Stimulated activated CD4-positive, alpha-beta T cell treated with anti-CD3 and anti-CD28 coated beads, Interleukin-1b, Interleukin-23, amount 100 ng/mL, for 48 hours (primary cell): ENCODE measurements at places on chromosomes 2 and 18.
A peak's percentile ranks its signal among the peaks of the same experiment; 100 is the strongest.

GRCh38 chr2:150994076-150994475 lies 267.6 kb downstream of the RBM43 start:
- DNase-seq, result no peak

DNA sequence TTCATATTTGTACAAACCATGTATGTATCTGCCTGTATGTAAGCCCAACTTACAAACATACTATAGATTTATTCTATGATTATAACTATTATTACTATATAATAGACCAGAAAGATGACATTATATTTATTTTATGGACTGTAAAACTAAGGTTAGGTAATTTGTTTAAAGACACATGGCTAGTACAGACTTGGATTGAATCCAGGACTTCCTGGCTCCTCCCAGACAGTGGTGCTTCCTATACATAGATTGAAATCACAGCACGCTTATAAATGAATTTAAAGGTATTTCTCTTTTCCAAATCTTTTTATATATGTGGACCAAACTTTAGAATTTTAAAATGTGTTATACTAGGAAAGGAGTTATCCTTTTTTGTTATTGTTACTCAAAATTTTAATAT lies 151.6 kb upstream of the MYO3B start:
- DNase-seq, result no peak

DNA sequence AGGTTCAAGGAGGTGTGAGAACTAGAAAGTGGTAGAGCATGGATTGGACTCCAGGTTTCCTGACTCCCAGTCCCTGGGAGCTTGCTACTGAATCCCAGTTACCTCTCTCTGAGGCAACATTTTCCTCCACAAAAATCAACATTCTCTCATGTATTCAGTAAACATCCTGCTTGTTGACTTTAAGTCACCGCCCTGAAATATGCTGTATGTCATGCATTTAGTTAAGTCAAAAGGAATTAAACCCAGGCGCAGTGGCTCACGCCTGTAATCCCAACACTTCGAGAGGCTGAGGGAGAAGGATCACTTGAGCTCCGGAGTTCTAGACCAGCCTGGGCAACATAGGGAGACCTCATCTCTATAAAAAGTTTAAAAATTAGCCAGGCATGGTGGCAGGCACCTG lies 3.8 kb downstream of the MATN3 start:
- no peak for DNase-seq

DNA sequence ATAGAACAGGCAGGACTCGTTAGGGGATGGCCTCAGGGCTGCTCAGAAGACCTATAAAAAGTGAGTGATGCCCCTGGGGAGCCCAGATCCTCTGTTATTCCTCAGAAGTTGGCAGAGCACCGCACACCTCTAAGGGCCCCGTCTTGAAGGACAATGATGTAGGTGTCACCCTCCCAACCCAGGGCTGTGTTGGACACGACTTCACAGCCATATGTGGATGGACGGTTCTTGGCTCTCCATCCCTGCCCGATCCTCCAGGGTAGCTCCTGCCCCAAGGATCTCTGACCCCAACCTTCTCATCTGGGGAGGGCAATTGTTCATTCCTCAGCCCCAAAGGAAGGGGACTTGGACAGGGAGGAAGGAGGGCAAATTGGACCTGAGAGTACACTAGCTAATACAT lies 246.1 kb downstream of the DYSF start:
- no peak for DNase-seq

GRCh38 chr2:37829202-37829601 lies 95.9 kb upstream of the RMDN2 start:
- no peak for DNase-seq

- no peak for DNase-seq
Observed at GRCh38 chr2:74566076-74566753, 11.7 kb downstream of the DOK1 start.

GRCh38 chr2:160940699-160941098 lies 219.5 kb upstream of the TANK start:
- no peak for DNase-seq

DNA sequence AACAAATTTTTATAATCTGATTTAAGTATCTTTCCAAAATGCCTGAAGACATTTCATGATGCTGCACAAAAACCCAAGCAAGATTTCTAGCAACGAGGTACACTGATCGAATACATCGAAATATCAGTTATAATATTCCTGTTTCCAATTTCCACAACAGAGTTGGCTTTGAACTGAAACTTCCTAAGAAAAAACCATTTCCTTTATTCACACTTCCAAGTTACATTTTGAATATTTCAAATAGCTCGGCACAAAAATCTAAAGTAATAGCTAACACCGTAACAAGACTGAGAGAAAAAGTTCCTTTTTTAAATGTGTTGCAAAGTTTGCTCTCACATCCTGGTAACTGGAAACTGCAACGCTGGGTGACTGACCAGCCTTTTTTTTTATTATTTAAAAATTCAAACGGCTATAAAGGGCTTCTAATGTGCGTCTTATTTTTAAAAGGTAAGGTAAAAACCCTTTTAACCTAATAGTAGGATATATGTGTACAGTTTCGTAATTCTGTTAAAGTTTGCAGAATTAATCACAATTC lies 1.7 kb downstream of the HNRNPLL start:
- no peak for DNase-seq

DNA sequence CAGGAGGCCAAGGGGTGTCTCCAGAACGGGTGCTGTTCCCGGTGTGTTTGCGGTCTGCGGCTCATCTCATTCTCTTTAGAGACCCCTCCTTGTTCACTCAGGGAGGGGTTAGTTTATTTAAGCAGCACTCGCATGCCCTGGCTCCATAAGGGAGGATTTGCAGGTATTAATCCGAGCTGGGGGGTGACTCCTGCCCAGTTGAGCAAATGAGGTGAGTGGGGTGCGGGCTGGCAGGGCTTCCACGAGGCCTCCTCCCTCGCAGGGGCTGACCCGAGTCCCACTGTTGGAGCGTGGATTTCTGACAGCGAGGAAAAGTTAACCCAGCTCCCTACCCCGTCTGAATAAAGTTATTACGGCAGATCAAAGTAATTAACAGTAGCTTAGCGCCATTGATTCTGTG lies 371.8 kb upstream of the SALL3 start:
- DNase-seq, result no peak

- DNase-seq, result no peak
Observed at GRCh38 chr2:101972621-101973434, 18.9 kb upstream of the IL1R2 start.

DNA sequence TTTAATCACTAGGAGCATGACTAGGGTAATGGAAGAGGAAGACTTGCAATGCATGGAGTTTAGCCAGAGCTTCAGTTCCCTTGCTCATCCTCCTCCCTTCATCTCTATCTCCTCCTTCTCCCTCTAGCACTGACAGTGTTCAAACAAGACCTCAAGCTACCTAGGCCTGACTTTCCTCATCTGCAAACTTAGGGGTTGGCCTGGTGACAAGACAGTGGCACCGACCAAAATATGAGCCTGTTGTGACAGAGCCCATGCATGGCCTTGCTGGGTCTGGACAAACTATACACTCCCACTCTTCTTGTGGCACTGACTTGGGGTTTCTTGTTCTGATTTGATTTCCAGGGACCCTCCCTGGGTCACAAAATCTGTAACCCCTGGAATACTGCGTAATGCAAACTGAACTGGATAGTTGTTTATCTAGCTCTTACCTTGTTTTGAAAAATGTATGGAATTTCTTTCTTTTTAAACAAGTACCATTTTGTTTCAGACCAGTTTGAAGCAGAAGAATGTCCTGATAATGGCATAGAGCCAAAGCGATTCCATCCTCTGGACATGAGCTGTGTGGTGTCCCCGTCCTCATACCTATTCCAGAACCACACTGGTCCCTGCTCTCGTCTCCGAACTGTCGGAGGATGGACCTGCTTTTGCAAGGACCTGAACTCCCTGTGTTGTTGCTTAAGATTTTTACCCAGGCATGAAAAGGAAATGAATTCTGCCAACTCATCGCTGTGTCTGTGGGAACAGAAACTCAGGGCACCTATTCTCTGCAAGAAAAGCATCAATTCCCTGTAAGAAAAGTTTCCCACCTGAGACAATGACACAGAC lies 33.4 kb upstream of the PPP4R1 start:
- no peak for DNase-seq

DNA sequence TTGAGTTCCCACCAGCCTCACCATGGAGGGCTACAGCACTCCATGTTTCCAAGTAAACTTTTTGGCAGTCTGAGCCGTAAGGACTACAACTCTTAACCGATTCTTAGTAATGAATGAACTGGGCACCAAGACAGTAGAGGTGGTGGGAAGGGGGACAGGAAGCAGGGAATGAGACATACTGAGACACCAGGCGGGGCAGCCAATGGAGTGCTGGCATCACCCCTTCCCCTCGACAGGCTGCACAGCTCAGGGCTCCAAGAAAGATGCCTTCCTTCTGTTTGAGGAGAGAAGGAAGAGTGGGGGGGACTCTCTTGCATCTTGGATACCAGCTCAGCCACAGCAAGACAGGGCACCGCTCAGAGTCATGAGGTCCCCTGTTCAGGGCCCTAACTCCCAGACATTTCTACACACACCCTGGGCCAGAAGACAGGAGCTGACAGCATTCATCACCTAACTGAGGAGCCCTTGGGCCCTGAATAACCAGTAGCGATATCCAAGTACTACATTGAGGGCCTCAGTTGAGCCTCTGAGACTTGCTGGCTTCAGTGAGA lies 45.2 kb downstream of the USP34 start:
- no peak for DNase-seq

DNA sequence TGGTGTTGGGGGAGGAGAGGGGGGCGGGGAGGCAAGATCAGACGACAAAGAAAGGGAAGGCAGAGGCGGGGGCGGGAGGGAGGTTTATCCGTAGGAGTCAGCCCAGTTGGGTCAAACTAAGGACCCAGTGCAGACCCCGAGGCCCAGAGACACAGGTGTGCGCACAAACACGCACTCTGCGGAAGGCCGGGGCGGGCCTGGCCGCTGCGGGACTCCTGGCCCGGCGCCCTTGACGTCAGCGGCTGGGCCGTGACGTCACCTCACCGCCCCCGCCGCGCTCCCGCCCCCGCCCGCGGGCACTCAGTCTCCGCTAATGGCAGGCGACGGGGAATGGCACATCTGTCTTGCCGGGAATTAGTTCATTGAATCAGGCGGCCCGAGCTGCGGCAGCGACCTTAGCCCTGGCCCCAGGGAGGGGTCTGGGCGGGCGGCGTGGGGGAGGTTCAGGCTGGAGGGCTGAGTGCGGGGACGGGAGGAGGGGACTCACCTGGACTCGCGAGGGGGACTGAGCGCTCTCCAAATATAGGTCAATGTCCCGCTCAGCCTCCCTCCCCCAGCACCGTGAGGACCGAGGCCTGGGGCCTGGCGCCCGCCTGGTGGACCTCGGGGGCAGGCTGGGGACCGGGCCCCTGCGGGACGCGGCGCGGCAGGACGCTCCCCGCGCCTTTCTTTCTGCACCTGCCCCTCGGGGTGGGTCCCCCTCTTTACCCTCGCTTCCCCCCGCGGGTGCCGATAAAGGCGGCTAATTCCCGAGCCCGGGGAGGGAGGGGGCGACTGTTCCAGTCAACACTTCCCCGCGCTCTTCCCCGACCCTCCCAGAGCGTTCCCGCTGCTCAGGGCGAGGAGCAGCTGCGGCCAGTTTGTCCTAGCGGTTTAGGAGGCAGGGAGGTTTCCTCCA lies 15.5 kb upstream of the ECEL1 start:
- DNase-seq, result peak; percentile 18

DNA sequence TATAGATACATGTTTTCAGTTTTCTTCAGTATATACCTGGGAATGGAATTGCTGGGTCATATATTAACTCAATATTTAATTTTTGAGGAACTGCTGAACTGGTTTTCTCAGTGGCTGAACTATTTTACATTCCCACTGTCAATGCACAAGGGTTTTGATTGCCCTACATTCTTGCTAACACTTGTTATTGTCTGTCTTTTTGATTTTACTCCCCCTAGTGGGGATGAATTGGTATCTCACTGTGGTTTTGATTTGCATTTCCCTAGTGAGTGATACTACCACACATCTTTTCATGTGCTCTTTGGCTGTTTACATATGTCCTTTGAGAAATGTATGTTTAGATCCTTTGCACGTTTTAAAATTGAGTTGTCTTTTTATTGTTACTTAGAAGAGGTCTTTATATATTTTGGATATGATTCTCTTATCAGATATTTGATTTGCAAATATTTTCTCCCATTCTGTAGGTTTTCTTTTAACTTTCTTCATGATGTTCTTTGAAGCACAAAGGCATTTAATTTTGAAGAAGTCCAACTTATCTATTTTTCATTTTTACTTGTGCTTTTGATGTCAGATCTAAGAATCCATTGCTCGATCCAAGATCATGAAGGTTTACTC lies 36.2 kb downstream of the ASB1 start:
- DNase-seq, result no peak

GRCh38 chr2:195561116-195561921 lies 95.7 kb upstream of the SLC39A10 start:
- no peak for DNase-seq

DNA sequence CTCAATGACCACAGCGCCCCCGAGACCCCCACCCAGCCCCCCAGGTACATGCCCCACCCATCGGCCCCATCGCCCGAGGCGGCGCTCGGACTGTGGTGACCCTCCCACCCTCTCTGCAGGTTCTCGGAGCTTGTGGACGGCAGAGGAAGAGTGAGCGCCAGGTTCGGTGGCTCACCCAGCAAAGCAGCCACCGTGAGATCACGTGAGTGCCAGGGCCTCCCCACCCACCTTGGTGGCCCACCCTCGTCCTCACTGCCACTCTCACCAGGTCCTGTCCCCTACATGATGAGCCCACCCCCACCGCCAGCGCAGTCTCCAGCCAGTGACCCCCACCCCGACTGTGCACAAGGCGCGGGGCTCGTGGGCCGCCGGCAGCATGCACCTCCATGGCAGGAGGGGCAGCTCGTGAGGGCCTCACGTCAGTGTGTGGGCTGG lies 30.4 kb downstream of the MTERF4 start:
- no peak for DNase-seq

GRCh38 chr18:22841840-22842239 lies 91.3 kb upstream of the RBBP8 start:
- no peak for DNase-seq

- DNase-seq, result no peak
Observed at GRCh38 chr2:121376535-121377250, 91.7 kb upstream of the TFCP2L1 start.

DNA sequence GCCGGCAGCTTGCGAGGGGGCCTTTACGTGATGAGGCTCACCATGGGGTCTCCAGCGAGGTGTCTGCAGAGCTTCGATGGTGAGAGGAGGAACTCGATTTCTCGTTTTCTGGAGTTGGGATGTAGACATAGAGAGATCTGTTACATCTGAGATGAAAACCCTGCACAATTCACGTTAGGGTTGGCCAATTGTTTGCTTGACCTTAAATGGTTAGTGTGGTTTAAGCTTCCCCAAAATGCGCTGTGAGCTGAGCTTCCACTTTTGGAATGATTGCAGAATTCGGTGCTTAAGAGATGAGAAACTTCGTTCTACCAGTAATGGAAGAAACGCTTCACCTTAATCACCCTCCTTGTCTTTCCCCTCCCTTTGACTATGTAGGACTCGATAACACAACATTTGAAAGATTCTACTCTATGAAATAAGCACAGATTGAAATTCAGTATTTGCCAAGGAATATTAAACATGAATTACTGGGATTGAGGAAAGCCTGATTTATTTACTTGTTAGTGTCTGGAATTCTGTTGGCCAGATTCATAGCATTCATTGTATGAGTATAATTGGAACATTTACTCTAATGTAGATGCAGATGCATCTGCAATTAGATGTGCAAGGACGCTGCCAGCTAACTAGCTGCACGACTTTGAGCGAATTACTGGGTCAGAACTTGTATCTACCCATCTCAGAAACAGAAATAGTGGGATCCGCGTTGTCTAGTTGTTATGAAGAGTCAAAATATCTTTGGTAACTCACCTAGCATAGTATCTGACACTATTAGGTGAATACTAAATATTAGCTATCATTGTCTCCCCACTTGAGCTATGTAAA lies 1.6 kb upstream of the KLF7 start:
- DNase-seq, result peak; percentile 44

- no peak for DNase-seq
Observed at GRCh38 chr2:100780203-100781008, 39.5 kb upstream of the NPAS2 start.

GRCh38 chr2:199462956-199463692 lies 5.4 kb upstream of the SATB2 start:
- peak; percentile 54 for DNase-seq
